ENCODE measurements at places on chromosomes 1 and 21. TPM values are rescaled to one million over a fixed set of nuclear protein-coding genes. Genes with fewer than 3 reads are reported as not detected.
A peak's percentile ranks its signal among the peaks of the same experiment; 100 is the strongest.

ECM1 gene
- total RNA-seq, result 44.0 TPM

DNA sequence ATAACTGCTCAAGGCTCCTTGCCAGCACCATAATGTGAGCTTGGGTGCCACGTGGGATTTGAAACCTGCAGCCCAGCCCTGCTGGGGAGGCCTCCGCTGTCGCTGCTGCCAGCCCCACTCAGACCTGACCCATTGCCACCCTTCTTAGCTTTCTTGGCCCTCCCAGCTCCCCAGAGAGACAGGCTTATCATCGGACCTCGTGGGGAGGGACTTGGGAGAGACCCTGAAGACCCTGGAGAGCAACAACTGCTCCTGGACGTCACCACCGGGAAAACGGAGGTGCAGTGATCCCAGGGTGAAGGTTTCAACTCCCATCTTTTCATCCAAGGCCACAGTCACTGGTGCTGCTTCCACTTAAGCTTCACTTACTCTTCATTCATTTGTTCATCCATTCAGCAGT lies 596.1 kb downstream of the PTPRU start:
- no peaks in the 10 kb centered on the region for H3K36me3 ChIP-seq
- no peak overlapping the region for H3K4me3 ChIP-seq
- H3K27me3 ChIP-seq, result peaks cover 6% of the 10 kb centered on the region
- no peak for DNase-seq
- H3K27ac ChIP-seq, result no peak overlapping the region

DNA sequence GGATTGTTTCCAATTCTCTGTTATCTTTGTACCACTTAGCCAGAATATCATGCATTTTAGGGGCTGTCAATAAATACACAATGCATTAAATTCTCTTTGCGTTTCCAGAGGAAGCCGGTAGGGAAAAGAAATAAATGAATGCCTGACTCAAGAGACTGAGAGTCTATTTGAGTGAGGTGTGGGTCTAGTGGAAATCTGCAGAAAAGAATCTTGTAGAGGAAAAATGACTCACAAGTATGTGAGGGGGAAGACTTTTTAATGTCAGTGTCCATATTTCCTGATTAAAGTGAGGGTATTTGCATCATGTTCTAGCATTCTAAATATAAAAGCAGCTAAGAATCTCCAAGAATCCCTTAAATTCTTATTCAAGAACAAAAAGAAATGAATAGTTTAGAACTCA lies 271.1 kb downstream of the PTPRC start:
- peaks cover 45% of the 10 kb centered on the region for H3K36me3 ChIP-seq
- H3K27ac ChIP-seq, result peak overlapping the region; percentile 16
- no peaks in the 10 kb centered on the region for H3K27me3 ChIP-seq
- peak; percentile 42 for DNase-seq
- H3K4me3 ChIP-seq, result peak overlapping the region; percentile 43
- peaks cover 70% of the 10 kb centered on the region for H3K4me1 ChIP-seq

DNA sequence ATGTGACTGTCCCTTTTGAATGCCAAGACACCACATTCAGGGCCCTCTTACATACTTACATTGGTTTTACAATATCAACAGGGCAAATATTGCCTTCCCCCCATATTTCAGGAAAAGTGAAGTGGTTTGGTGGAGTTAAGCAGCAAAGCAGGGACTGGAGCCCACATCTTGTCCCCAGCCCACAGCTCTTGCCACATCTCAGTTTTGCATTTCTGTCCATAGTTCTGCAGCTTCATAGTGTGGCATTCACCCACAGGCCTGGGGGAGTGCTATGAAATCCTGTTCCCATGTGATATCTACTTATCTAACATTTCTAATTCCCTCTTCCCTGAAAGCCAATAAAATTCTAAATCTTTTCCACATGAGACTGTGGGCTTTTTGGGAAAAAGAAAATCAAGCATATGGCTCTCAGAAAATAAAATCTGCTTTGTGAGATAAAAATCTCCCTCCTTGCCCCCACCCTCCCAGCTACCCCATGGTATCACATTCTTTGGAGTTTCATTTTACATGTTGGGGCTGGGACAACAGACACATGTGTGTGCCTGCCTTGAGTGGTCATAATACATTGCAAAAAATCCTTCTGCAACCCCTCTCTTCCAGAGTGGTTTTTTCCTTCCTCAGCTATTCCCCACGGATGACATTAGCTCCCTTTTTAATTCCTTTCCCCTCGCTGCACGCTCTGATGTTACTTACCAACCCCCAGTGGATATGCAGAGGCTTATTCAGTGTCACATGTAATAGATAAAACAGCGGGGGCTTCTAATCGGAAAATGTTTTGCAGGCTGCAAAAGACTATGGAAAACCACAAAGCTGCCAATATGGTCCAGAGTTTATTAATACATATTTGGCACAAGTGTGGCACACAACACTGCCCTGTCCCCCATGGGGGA lies 20.5 kb upstream of the CD2 start:
- no peak overlapping the region for H3K27ac ChIP-seq
- H3K27me3 ChIP-seq, result peaks cover 9% of the 10 kb centered on the region
- no peaks in the 10 kb centered on the region for H3K4me1 ChIP-seq
- H3K4me3 ChIP-seq, result no peak overlapping the region
- no peak for DNase-seq

GRCh38 chr1:207822124-207822601 lies 70.3 kb downstream of the CD46 start:
- H3K4me1 ChIP-seq, result peaks cover 88% of the 10 kb centered on the region
- H3K27me3 ChIP-seq, result peaks cover 12% of the 10 kb centered on the region
- H3K27ac ChIP-seq, result peak overlapping the region; percentile 99
- no peak for DNase-seq
- peak overlapping the region; percentile 85 for H3K4me3 ChIP-seq

All from HFFc6 (cell line).